ENCODE measurements at places on chromosomes 7 and 10.

DNA sequence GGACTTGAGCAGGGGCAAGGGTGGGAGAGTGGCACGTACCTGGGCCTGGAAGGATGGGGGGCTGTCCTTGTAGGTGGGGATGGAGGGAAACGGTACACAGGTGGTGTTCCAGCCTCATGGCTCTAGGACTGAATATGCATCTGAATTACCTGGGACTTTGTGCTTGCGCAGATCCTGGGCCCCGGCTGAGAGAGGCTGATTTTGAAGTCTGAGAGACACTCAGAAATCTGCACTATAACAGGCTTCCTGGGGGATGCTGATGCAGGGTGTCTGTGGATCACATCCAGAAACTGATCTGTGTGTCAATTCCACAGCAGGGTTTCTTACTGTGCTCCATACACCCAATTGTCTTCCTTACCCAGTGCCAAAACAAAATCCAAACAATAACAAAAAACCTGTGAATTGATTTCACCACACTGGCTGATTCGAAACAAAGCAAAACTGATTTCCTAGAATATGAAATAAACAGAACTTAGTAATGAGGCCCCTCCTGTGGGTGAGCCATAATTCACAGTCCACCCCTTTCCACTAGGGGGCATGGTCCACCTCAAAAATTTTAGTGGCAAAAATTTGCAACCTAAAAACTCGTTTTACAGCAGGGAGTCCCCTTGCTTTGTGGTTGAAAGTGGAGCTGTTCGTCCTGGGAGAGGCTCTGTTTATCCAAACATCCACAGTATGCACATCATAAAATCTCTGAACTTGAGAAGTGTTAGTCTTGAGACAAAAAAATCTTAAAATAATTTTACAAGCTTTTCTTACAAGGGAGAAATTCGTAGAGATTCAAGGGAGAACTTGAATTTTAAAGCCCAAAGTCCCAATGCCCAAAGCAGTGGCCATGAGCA, 32.0 kb upstream of the PLEKHA1 start:
- DNase-seq: no peak

GRCh38 chr7:94059746-94060145, 55.6 kb upstream of the BET1 start:
- peak; percentile 86 for DNase-seq

DNA sequence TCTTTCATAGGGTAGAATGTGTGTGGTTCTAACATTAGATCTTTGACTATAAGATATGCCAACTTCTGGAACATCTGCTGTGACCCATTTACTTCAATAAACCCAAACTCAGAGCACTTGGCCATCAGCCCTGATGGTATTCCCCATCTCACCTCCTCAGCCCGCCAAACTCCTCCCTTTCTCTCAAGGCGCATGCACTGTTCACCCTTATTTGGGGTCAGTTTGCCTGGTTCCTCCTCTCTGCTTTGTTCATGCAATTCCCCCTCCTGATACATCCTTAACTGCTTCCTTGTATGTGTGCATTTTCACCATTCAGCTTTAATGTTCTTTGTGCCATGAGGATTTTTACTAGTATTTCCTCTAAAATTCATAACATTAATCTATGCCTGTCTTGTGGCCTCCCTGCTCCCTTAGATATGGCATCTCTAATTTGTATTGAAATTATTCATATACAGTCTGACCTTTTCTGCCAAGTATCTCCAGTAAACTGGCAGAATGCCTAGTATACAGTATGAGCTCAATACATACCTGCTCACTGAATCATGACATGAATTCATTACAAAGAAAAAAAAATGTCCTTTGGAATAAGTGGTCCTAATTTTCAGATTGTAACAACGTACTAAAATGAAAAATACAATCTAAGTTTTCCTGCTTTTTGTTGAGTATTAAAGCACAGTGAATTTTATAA, 336.8 kb upstream of the IGFBP3 start:
- no peak for DNase-seq

- no peak for DNase-seq
Measured at GRCh38 chr10:78473006-78473405, 439.3 kb downstream of the RPS24 start.

Data from HL-60 (cell line).